ENCODE measurements at places on chromosomes 7 and 10.

- no peak for DNase-seq
Measured at GRCh38 chr10:64880546-64880945, 1359.3 kb downstream of the REEP3 start.

DNA sequence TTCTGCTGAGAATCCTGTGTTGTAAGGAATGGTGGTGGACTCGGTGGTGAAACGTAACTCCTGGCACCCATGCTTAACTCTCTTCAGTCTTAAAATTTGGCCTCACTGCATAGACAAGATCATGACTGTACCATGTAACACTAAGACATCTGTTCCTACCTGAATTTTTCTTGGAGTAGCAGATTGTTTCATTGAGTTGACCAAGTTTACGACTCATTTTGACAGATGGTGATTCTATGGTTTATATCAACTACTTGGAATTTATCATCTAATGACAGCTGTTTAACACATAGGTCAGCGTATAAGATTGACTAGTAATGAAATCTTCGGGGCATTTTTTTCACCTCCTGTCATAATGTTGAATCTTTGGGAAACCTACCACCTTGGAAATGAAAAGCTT is 184.2 kb downstream of the CELF2 start:
- DNase-seq, result no peak

GRCh38 chr7:124085179-124085578 is 52.3 kb upstream of the TMEM229A start:
- DNase-seq, result no peak

GRCh38 chr7:801940-802381 is 30.3 kb upstream of the SUN1 start:
- no peak for DNase-seq

GRCh38 chr7:44990109-44991023 is 9.6 kb upstream of the CCM2 start:
- no peak for DNase-seq

DNA sequence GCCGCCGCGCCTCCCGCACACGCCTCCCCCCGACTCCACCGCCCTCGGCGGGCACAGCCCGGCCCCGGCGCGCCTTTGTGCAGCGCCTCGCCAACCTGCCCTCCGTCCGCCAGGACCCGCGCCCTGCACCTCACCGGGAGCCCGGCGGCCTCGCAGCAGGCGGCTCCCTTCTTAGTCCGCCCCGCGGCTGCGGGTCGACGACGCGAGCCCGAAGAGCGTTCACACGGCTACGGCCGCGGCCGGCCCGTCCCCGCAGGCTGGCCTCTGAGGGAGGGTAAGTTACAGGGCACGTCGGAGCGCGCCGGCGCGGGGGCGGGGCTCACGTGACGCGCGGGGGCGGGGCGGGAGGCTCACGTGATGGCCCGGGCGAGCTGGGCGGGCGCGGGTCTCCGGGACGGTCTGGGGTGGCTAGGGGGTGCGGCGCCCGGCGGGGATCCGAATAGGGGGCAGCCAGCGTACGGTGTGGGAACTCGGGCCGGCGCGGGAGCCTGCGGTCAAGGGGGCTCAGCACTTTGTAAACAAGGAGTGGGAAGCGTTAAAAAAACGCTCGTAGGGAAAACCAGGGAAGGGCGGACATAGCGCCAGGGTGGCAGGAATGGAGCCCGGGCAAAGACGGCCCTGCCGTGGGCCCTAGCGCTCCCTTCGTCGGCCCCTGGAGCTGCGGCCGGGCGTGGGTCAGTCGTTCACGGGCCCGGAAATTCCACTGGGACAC is at the start of gene ARHGAP12:
Gene ARHGAP12, minus strand, starts transcription at position 283 of the 712 bp plus-strand sequence. CDS start 19,976 bp downstream, outside the sequence.
- DNase-seq, result peak; percentile 94

- DNase-seq, result peak; percentile 76
Measured at GRCh38 chr10:98170249-98171117, 36.0 kb downstream of the R3HCC1L start.

- no peak for DNase-seq
Measured at GRCh38 chr10:102627736-102628293, 16.5 kb upstream of the TRIM8 start.

DNA sequence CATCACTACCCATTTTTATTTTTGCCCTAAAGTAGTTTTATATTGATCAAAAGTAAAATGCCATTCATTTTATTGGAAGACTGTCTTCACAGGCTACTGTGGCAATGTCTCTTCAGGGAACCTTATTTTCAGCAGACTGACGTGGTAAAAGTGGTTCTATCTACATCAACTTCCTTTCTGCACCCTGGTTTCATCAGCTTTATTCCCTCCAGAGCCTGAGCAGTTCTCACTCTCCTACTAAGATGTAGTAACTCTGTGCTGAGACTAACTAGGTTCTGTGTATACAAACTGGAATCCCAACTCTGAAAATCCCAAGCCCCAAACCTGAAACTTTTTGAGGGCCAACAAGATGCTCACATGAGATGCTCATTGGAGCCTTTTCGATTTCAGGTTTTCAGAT is 155.3 kb downstream of the SFMBT2 start:
- DNase-seq, result peak; percentile 67

DNA sequence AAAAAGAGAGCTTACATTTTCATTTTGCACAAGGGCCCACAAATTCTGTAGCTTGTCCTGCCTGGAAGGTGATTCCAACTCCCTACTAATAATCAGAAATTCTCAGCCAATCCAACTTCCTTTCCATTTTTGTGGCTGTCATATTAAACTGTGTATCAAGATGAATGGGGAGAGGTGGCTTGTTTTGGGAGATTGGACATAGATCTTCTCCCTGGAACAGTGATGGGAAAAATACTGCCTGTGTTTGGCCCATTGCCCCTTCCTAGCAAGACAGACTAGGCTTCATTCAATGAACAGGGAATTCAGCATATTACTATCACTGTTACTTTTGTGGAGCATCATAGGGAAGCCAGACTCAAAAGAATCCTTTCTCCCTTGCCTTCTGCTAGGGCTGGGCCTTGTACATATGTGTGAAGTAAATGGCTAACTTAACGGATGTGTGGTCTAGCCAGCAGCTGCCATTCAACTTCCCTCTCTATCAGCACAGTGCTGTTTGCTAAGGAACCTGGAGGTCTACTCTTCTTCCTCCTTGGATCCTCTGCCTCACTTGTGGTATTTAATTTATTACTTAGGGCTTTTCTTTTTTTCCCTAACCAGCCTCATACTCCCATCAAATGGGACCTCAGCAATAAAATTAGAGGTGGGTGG is 326.0 kb downstream of the BICC1 start:
- DNase-seq, result no peak

DNA sequence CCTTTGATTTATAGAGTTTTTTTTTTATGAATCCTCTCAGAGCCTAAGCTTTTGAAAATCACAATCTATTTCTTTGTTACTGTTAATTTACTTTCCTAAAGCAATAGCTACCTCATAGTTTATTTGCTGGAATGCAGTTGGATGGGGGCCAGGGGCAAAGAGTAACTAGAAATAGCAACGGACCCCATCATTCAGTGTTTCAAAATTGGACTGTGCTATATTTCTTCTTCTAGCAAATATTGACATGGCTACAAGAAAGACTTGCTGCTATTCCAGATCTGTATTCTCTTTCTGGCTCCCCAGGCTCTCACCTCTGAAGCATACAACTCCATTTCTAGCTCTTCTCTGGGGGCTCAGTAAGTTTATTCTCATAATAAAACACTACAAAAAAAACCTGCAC is 661.6 kb upstream of the NRG3 start:
- no peak for DNase-seq

- no peak for DNase-seq
Measured at GRCh38 chr10:110017907-110018306, 10.1 kb downstream of the ADD3 start.

- DNase-seq, result no peak
Measured at GRCh38 chr7:85833066-85833465, 646.2 kb upstream of the SEMA3D start.

GRCh38 chr10:6208799-6209235 is 6.1 kb downstream of the PFKFB3 start:
- DNase-seq, result no peak

DNA sequence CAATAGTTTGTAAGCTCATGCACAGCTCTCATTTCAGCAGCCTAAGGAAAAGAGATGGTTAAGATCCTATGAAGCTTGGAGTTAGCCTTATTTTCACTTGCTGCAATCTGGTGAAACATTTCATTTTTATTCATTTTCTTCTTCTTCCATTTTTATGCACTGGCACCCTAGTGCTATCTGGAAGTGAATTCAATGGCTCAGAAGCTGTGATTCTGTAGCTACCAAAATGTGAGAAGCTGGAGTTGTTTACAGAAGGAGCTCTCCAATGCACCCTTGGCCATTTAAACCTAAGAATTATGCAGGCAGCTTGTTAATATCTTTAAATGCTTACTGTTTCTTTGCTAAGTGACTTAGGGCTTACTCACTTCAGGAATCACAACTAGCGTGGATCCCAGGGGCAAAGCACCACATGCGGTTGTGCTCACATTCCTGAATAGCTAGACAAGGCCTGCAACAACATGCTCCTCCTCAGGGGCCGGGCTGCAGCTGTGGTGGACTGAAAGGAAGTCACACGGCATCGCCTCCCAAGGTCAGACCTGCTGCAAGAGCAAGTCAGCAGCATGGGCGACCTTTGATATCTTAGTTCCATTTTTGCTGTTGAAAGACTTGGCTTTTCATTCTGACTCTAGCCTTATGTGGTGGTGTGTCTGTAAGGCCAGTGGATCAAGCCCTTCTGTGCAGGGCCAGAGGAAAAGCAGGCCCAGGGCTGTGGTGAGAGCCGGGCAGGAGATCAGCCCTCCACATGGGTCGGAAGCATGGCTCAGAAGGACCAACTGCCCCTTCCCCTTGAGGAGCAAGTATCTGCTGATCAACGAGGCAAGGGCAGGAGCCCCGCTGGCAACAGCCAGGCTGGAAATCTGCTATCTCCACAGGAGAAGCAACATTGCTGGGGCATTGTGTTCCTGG is 91.9 kb upstream of the MBL2 start:
- DNase-seq, result no peak

DNA sequence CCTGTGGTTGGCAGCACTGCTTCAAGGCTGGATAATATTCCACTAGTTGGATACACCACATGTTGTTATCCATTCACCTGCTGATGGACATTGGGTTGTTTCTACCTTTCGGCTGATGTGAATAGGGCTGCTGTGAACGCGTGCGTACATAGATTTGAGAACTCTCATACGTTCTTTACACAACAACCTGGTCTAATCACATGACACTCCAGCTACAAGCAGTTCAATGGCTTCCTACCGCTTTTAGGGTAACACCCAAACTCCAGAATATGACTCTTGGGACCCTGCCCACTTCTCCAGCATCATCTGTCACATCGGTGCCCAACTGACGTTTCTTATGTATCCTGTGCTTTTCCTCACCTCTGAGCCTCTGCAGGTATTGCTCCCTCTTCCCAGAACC is 114.6 kb downstream of the ABLIM1 start:
- DNase-seq, result peak; percentile 70

DNA sequence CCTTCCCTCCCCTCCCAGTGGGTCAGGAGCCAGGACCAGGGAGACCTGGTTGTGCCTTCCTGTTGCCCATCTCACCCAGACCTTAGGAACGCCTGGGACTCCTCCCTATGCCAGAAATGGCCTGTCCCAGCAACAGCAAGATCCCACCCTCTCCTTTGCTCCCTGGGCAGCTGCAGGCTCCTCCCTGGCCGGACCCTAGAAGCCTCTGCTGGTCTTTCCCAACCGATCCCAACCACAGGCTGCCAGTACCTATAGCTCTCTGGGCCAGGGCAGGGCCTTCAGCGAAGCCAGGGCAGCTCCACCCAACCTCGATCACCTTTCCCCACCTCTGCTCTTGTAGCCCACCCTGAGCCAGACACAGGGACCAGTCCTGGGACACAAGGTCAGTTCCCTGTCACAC is 21.9 kb downstream of the LDB3 start:
- DNase-seq, result no peak

GRCh38 chr7:13307040-13307439 is 619.6 kb downstream of the ARL4A start:
- DNase-seq, result no peak

DNA sequence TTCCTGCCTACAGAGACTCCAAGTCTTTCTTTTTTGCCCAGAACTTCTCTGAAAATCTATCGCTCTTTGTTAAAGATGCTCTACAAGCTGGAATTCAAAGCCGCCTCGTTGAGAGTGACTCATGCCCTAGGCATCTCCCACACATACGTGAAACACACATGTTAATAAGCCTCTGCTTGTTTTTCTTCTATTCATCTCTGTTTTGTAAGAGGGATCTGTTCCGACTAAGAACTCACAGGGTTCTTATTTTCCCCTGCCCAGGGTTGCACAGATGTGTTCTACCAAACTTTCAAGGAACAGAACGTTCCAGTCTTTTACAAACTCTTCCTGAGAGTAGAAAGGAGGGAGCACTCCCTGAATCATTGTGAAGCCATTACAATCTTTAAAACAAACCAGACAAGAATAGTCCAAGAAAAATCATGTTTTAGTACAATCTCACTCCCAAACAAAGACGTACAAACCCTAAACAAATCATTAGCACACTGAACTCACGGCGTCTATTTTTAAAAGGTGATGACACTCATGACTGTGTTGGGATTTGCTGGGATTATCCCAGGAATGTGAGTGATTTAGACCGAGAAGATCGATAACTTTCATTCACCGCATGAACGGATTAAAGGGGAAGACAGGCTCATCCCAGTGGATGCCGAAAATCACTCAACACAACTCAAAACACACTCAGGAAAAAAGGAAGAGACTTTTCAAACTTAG is 55.3 kb upstream of the INPP5A start:
- DNase-seq, result no peak

DNA sequence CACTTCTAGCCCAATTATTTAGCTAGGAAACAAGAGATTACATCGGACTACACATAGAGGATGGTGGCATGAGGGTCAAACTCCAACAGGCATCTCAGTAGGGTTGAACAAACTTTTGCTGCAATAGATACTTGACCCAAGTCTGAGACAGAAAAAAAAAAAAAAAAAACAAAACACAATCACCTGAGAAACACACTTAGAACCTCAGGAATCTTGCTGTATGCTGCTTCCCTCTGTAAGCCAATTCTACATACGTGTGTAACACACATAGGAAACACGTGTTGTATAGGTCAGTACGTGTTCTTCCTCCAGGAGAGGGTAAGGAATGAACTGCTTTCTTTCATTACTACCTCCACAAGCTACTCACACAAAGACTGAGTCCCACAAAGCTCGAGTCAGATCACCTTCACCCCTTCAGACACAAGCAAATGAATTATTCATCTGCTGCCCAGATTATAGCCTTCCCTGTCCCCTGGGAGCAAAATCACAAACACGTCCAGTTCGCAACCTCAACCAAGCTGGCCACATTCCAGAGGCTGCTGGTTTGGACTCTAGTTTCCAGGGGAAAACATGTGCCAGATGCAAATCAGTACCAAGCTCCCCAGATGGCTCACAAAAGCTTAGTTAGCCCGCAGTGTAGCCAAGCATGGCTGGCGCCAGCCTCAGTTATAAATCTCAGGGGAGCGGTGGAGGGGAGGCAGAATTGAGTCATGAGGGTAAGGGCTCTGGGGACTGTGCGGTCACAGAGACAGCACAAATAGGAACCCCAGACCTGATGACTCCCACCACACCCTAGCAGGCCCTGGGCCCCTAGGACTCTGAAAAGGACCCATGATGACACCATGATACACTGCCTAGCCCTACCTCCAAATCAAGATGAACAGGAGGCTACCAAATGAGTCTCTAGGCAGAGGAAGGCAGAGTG is 15.1 kb downstream of the PSAP start:
- no peak for DNase-seq

Data from activated CD4-positive, alpha-beta T cell treated with anti-CD3 and anti-CD28 coated beads, Interleukin-2, amount 10 ng/mL, durations not matched to agents 24 days and 14 days (primary cell).